ENCODE measurements at places on chromosomes 3 and 15.

GRCh38 chr15:39124155-39124552 lies 456.7 kb upstream of the THBS1 start:
- no peak for ATAC-seq

DNA sequence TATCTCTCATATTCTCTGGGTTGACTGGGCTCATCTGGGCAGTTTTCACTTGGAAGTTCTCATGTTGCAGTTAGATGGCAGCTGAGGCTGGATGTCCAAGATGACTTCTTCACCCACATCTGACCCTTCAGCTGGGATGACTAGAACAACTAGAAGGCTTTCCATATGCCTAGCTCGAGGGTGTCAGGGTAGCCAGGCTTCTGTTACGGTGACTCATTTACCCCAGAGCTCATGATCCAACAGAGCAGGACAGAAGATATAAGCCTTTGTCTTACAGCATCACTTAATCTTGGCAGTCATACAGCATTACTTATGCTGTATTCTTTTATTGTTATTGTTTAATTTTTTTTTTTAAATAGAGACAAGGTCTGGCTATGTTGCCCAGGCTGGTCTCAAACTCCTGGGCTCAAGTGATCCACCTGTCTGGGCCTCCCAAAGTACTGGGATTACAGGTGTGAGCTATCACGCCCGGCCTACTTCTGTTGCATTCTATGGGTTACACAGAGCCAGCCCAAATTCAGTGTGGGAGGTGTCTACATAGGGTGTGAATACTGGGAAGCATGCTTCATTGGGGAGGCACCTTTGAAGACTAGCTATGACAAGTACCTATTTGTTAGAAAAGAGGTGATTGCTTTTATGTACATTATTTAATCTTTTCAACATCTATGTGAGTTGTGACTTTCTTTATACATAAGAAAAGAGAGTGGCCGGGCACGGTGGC lies 10.7 kb downstream of the HMCES start:
- no peak for ATAC-seq

- no peak for ATAC-seq
These were observed 59.8 kb upstream of the MEX3B start for GRCh38 chr15:82105451-82106215.

GRCh38 chr3:52437326-52438103 lies 7.4 kb downstream of the SEMA3G start:
- ATAC-seq: no peak

- no peak for ATAC-seq
These were observed 23.3 kb downstream of the IDH2 start for GRCh38 chr15:90078965-90079364.

DNA sequence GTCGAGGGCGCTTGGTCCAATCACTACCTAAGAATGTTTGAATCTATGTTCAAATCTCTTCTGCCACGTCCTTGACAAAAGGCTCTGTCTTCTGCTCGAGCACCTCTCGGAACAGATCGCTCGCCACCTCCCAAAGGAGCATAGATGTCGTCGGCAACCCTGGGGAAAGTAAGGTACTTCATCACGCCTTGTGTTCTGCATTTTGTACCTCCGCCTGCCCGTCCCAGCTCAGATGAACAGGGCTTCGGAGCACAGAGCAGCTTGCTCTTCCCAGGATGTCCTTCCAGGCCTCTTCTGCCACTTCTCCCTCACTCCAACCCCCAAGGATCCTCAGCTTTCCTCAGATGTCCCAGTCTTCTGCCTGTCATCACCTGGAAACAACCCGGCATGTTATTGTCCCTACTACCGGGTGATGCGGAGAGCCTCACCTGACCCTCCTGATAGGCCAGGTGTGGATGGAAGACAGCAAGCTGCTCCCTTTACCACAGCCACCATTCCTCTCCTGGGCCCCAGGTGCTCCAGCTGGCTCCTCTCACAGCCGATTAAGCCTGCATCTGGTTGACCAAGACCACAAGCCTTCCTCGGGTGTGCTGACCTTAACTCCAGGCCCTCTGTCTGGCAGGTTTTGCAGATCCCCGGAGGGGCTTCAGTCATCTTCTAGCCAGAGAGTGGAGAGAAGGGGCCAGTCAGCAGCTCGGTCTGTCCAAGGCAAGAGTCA lies 270.5 kb downstream of the FAM43A start:
- ATAC-seq: no peak

DNA sequence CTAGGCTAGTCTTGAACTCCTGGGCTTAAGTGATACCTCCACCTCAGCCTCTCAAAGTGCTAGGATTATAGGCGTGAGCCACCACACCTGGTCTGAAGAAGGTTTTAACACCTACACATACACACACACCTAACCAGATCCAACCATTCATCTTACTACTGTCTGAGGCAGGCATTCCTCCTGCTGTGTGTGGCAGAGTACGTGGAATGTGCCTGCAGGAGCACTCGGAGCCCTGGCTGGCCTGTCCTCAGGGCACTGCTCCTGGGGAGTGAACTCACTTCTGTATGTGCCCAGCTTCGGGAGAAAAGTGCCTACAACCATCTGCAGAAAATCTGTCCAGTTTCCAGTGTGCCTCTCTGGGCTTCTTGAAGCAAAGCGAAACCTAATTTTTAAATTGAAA lies 58.2 kb upstream of the LIMD1 start:
- ATAC-seq: no peak

- no peak for ATAC-seq
These were observed 110.0 kb downstream of the EPHB1 start for GRCh38 chr3:134904776-134905646.

- no peak for ATAC-seq
These were observed 72.1 kb downstream of the CLSTN2 start for GRCh38 chr3:140007081-140007480.

DNA sequence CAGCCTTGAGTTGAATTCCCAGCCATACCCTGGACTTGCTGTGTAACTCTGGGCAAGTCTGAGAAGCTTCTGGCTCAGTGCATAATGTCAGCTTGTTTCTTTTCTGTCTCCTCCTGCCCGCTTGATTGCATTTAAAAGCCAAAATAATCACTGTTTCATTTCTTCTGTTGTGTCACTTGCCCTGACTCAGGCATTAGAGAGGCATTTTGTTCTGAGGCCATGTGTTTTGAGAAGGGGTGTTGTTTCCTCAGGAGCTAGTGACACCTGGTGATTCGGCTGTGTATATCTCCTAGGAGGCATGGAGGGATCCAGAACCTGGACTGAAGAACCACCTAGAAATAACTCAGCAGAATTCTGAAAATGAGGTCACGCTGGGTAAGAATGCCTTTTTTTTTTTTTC lies 16.0 kb downstream of the WDR73 start:
- ATAC-seq: no peak

- no peak for ATAC-seq
These were observed 98.5 kb upstream of the MEF2A start for GRCh38 chr15:99467338-99467720.

DNA sequence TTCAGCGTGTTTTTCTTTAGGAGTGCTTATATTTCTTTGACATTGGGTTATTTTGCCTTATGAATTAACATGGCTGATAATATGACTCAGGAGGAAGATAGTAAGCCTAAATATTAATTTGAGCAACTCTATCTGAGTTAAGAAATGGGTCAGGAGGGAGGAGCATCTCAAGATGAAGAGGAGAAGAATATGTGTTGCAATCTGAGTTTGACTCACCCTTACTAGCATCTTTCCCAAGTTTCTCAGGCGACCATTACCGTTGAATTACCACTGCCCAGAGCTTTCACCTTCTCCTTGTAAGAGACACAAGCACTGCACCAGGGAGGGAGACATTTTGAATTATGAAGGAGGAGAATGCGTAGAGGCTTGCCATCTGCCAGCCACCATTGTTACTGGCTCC lies 138.3 kb upstream of the MYRIP start:
- no peak for ATAC-seq

GRCh38 chr3:126927846-126928245 lies 55.1 kb upstream of the PLXNA1 start:
- no peak for ATAC-seq

GRCh38 chr15:29442532-29442931 lies 172.9 kb upstream of the NSMCE3 start:
- no peak for ATAC-seq

DNA sequence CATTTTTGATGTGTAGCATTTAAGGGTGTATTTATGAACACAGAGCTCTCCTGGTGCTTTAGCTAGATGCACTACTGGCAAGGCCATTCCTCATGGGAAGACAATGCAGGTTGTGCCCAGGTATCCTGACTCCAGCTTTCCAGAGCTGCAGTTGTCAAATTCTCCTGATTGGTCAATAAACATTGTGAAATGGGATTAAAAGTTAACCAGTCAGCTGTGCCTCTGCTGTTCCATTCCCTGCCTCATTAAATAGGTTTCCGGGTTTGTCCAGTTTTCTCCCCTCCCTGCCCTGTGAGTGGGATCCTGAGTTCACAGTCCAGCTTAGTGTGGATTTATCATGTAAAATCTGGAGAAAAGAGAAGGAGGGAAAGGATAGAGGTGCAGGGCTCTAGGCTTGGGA lies 207.3 kb downstream of the SQOR start:
- no peak for ATAC-seq

- no peak for ATAC-seq
These were observed 20.0 kb upstream of the SLC25A26 start for GRCh38 chr3:66200786-66201185.

- ATAC-seq: no peak
These were observed 13.2 kb upstream of the NMB start for GRCh38 chr15:84671211-84671610.

GRCh38 chr15:85457392-85457968 lies 77.1 kb downstream of the AKAP13 start:
- ATAC-seq: peak; percentile 36

DNA sequence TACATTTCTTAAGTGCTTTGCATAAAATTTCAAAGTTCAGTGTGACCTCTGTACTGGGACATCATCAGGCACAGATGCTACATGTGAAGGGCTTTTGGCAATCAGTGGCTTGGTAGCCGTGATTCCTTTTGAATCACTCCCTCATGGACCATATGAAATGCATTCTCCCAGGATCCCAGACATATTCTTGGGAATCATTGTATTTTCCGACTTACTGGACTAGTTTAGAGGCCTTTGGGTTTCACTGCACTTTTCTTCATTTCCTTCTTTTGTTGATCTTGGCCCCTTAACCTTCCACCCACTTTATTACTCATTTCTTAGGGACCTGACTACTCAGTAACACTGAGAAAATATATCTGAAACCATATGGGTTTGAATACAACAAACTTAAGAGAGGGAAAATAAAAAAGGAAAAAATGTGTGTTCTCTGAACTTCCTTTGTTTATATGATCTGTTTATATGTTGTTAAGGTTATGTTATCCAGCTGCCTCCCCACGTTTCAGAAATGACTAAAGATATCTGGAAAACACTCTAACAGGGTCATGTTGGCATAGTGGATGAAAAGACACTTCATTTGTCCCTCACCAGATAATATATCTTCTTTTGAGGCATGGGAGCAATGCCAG lies 35.1 kb downstream of the HMG20A start:
- ATAC-seq: no peak

DNA sequence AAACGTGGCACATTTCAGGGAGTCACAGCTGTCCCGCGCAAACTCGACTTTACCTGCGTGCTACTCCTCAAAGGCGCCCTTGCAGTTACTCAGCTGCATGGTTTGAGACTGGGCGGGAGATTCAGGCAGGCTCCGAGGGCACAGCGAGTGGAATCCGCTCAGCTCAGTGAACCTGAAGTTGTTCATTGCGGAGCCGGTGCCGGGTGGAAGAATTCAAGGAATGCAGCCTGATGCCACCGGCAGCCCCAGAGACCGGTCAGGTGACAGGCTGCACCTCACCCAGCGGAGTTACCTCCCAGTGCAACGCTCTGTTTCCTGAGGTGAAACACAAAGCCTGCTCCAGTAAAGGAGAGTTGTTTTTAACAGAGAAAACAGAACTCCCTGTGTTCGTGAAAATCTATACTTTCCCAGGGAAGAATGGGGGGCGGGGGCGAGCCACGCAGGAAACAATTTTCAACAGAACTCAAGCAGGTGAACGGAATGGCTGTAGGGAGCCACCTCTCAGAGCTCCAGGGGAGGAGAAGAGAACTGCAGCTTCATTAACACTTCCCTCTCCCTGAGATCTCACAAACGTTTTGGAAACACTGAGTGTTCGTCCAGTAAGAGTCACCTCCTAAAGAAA lies 3.8 kb downstream of the VEPH1 start:
- ATAC-seq: no peak

DNA sequence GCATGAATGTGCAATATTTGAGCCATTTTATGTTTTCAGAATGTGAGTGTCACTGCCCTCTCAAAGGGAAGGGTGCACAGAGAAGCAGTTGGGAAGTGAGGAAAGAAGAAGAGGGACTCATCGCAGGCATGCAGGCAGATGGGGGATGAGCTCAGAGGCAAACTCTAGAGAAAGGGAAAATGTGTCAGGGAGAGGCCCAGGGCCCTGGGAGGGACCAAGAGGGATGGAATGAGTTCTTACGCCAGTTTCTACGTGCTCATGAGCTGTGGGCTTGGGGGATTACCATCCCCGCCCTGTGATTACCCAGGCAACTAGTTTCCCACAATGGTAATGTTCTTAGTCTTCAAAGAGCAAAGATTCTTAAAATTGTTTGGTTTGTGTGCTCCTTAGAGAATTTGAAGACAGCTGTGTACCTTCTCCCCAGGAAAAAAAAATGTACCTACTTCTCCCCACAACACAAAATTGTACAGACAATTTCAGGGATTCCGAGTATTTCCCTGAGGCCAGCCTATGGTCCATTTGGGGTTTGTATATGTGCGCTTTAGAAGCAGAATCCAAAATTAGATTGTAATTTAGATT lies 17.8 kb downstream of the GCSAM start:
- ATAC-seq: peak; percentile 30

- no peak for ATAC-seq
These were observed 159.6 kb upstream of the GADL1 start for GRCh38 chr3:31054032-31054431.

DNA sequence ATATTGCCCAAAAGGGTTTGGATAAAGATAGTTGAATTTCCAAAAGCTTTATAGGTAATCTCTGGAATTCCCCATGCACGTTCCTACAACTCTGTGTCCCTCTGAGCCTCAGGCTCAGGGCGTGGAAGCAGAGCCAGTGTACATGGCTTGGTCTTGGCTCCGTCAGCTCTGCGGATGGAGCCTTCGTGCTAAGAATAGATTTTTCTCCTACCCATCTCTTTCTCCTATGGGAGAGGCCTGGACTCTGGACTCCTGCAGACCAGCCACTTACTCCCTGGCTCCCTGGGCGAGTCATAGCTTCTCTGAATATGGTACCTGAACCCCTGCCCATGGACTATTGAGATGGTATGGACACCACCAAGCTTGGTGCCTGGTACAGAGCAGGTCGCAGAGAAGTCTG lies 99.9 kb downstream of the EEFSEC start:
- ATAC-seq: no peak

DNA sequence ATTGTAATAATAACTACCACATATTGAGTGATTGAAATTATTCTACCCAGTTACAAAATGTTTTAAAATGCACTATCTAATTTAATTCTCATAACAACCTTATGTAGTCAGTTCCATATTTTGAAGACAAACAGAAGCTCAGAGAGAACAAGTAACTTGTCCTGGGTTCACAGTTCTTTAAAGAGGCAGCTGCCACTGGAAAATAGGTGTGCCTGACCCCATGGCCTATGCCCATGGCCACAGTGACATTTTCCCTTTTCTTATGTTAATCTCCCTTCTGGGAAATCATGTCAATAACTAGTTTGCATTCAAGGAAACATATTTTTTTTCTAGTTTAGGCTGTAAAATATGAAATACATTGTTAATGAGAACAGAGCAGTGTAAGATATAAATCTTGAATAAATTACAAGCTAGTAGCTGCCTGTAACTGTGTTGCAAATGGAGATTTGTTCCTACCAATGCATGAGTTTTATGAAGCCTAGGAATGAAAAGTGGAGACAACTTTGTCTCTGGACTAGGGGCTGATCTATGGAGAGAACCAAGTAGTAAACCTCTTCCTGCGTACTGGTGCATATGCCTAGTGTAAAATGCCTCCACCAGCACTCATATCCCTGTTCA lies 1018.0 kb downstream of the NTRK3 start:
- ATAC-seq: no peak

GRCh38 chr3:69690-70089 lies 126.9 kb upstream of the CHL1 start:
- ATAC-seq: no peak
